ENCODE measurements at places on chromosomes 4 and X.

- no peak for DNase-seq
These were observed 134.5 kb downstream of the ARHGAP6 start for GRCh38 chrX:11531226-11531625.

GRCh38 chr4:76265631-76266218, 14.2 kb downstream of the FAM47E start:
- no peak for DNase-seq

DNA sequence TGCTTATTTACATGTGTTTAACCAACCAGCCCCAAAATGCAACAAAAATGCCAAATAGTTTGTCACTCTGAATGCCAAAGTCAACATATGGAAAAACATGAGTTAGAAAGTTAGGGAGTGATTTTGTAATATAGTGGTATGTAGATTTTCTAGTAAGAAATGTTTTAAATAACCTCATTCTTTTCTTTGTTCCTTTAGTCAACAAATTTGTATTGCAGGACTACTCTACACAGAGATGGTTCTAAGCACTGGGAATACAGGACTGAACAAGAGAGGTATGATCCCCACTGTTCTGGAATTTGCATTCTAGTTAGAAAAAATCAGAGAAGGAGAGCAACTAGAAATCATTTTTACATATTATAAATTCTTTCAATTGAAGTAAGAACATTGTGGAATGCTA, 218.8 kb upstream of the ANXA10 start:
- no peak for DNase-seq

DNA sequence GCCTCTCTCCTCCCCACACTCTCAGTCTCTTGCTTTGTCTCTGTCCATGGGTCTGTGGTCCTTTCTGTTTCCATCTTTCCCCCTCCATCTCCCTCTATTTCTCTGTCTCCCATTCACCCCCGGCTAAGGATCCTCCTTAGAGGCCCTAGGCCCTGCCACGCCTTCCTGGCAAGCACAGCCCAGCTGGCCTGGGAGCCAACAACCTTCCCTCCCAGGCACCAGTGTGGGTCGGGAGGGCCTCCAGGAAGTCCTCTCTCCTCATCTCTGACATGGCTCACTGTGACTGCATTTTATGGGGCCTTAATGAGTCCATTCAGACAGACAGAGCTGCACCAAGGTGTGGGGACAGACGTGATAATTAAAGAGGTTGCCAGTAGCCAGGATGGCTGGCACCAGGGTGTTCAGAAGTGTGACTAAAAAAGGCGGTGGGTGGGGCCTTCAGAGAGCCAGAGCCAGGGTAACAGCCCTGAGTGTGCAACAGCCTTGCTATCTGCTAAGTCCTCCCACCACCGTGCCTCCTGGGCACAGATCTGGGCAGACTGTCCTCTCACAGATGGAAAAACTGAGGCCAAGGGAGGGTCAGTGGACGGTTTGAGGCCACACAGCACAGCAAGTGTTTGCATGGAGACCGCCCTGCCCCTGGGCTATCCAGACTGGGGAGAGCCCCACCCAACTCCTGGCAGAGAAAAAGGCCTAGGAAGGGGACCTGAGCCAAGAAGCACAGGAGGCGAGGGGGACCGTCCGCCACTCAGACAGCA, 31.5 kb downstream of the BLOC1S4 start:
- no peak for DNase-seq

DNA sequence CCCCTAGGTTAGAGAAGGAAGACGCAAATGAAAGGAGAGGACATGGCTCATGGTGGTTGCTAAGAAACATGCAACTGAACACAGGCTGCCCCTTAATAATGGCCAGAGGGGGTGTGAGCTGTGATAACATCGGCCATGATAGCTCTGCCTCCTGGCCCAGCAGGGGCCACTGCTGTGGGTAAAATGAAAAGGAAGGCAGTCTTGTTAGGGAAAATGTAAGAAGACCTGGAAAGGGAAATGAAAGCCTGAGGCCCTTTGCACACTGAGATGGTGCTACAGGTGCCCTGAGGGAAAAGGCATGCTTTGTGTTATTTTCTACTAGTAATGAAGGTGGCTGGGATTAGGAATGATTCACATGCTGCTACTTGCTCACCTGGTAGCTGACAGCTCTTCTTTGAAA, 123.6 kb upstream of the MID1 start:
- DNase-seq = no peak

DNA sequence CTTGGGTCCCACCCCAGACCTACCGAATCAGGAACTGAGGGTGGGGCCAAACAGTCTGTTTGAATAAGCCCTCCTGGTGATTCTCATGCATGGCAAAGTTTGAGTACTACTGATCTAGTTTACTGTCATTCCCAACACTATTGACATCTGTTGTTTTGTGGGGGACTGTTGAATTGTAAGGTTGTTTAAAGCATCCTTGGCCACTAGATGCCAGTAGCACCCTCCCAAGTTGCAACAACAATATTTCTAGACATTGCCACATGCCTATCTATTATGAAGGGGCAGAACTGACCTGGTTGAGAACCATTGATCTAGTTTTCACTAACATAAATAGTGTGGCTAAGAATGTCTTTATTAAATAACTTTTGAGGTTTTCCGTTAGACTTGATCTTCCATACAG, 15.1 kb downstream of the TAF9B start:
- no peak for DNase-seq

DNA sequence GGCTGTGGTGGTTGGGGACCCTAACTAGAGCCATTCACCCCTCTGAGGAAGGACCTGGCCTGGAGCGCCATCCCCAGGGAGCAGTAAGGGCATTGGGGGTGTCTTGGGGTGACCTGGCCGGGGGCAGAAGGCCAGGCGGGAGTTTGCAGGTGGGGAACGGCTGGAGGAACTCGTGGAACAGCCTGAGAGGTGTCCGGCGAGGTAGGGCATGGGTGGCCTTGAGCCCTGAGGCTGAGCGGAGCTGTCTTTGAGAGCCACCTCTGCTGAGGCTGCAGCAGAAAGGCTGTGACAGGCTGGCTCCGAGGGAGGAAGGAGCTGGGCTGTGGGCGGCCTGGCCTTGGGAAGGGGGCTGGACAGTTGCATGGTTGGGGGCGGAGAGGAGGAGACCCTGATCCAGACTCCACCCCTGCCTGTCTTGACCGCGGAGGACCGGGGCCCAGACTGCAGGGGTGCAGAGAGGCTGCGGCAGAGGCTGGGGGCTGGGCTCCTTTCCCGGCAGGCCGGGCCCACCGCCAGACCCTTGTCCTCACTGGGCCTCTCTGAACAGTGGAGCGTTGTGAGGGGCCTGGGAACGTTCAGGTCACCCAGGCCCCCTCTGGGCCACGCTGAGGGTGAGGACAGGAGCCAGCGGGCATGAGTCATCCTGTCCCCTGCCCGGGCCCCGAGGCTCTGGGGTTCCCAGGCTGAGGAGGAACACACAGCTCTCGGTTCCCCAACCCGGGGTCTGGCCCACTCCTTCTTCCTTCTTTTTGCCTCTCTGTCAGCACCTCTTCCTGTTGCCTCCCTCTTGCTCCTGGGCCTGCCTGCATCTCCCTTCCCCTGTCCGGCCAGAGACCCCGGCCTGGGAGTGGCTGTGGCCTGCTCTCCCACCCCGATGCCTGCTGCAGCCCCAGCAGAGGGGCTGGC, 8.1 kb downstream of the SH3BP2 start:
- no peak for DNase-seq

- DNase-seq = no peak
These were observed 39.5 kb downstream of the SPARCL1 start for GRCh38 chr4:87489678-87490077.

GRCh38 chrX:149648932-149649331, 17.3 kb upstream of the TMEM185A start:
- DNase-seq = no peak

- DNase-seq = no peak
These were observed 44.3 kb downstream of the IL21 start for GRCh38 chr4:122576261-122577188.

- no peak for DNase-seq
These were observed 2.9 kb upstream of the GUF1 start for GRCh38 chr4:44675366-44675765.

DNA sequence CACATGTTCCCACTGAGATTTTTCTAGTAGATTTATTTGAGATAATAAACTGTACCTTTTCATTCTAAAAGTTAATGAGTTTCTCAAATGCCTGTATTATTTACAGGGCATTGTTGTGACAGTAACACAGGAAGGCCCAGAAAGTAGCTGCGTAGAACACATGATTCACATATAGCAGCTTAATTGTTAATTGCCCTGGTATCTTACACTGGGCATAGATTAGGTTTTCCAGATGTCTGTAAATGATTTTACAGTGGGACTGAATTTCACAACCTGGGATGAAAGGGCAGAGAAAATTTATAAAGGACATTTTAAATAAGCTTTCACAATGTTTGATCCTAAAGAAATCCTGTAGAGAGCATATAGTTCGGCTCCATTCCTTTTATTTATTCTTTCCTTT, 27.6 kb downstream of the UGT8 start:
- no peak for DNase-seq

DNA sequence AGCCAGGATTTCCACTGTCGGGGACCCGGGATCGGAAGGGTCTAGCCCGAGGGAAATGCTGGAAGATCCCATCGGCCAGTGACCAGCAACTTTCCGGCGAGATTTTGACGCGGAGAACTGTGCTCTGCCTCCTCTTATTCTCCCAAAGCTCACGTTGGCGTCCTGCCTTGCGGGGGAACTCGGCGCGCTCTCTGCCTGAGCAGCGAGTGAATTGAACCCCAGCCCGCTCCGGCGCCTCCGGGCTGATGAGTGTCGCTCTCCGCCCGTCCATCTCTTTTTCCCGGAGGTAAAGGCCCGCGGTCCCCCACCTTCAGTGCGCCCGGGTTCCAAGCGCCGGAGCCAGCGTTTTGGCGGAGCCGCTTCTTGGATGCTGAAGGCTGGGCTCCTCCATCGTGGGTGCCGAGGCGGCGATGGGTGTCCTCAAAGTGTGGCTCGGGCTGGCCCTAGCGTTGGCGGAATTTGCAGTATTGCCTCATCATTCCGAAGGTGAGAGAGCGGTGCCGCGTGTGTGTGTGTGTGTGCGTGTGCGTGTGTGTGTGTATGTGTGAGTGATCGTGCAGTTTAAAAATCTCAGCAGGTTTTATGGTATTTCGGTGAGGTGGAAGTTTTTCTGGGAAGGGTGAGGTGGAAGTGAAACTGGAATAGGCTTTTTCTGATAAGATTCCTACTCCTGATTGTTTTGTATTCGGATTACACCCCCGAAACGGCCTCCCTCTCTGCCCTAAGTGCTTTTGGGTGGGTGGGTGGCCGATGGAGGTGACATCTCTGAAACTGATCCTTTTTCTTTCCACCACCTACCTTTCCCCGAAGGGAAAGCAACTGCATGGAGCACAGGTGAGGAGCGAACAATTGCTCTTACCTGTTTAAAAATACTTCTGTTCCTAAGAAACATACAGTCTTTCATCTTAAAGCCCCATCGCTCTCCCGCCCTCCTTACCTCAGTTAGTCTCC, 752 bp downstream of the FRAS1 start:
- DNase-seq = no peak

DNA sequence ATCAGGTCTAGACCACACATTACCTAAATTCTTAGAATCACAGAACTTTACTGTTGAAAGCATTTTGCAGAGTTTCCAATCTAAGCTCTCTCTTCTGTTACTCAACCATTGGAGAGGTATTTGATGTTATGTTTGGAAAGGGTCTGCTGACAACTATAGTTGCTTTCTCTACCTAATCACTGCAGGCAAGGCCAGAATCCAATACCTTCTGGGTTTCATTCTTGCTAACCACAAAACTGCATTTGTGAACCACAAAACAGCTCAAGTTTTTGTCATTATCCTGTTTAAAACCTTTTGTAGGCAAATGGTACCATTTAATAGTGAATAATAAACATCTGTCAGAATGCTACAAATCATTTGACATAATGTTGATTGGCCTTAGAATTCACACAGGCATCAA, 380.1 kb downstream of the GASK1B start:
- DNase-seq = no peak

DNA sequence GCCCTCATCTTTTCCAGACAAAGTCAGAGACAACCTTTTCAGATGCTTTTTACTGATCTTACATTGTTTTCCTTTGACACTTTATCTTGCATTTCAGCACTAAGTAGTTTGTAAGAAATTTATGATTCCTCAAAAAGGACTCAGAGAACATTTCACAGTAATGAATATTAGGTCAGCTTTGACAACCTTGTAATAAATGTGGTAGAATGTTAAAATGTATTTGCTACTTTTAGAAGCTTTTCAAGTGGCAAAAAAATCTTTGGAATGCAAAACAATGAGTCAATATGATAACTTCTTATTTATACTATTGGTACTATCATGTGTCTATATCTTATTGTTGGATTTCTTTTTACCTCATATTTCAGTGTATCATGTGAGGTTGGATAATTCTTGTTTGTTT, 146.2 kb upstream of the FAT4 start:
- DNase-seq = no peak

- DNase-seq = no peak
These were observed 133.3 kb downstream of the STK32B start for GRCh38 chr4:5184606-5185005.

GRCh38 chrX:83845397-83845796, 15.5 kb upstream of the CYLC1 start:
- no peak for DNase-seq

GRCh38 chr4:138897811-138898226, 117.8 kb upstream of the NOCT start:
- no peak for DNase-seq

GRCh38 chr4:143329985-143330384, 6.7 kb upstream of the GAB1 start:
- DNase-seq = no peak

- no peak for DNase-seq
These were observed 253.3 kb downstream of the CENPC start for GRCh38 chr4:67292045-67292444.

- DNase-seq = no peak
These were observed 445.5 kb upstream of the SPANXN1 start for GRCh38 chrX:144801786-144802185.

DNA sequence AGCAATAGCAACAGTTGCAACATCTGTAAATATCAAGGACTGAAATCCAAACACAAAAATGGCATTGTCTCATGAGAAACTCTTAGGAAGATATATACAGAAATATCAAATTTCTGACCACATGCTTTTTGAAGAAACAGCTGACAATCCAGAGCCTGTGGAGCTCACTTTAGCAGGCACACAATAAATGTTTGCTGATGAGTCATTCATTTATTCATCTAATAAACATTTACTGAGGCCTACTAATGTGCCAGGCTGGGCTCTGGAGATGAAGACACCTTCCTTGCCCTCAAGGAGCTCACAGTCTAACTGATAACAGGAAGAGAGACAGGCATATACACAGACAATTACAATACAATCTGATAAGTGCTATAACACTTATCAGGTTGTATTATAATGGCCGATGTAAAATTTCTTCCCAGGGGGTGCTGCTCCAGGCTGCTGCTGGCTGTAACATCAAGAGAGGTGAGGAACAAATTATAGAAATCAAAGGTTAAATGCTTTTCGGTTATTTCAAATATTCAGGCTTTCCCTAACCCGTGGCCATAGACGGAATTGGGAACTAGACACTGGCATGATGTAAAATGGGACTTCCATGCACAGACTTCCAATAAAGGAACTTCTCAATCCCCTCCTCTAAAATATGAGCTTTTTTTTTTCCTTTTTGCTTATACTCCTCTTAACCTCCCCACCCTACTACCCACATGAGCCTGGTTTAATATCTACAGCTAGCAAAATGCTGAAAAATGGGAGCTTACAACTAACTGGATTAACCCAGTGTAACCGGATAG, 16.8 kb upstream of the ZCCHC13 start:
- no peak for DNase-seq

Data from vagina (tissue), 2 donors.